NCI-H446 (cell line): ENCODE measurements at places on chromosomes 1 and 21.

- DNase-seq: no peak
Observed at GRCh38 chr1:110873856-110874255, 908 bp downstream of the CD53 start.

- DNase-seq: no peak
Observed at GRCh38 chr1:191752342-191752741, 405.9 kb upstream of the RGS18 start.

- DNase-seq: no peak
Observed at GRCh38 chr1:78836726-78837125, 169.8 kb downstream of the ADGRL4 start.

DNA sequence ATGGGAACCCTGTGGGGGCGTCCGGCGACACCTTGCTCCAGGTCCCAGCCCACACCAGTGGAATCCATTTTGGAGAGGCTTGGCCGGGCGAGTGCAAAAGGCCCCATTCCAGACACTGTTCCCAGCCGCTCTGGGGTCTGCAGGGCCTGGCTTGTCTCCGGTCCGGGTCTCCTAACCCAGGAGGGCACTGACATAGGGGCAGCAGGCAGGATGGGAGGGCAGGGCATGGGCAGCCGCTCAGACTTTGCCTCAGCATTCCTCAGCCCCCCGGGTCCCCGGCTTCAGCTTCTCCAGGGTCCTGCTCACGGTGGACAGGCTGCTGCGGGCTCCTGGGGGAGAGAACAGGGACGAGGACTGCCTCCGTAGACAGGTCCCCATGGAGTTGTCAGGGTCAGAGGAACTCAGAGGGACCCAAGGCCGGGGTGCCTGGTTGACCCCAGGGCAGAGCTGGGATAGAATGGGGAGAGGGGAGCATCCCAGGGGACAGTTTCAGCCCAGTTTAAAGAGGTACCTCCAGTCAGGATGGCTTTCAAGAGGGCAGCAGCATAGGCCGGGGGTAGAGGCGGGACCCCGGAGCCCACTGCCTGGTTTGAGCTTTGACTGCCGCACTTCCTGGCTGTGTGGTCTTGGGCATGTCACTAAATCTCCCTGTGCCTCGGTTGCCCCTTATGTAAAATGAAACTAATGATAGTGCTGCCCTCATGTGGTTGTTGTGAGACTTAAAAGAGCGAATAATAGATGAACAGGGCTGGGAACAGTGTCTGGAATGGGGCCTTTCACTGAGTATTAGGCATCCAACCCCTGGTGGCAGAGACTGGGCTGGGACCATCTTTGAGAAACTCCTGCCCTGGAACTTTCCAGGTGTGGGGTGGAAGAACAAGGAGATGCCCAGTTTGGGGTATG lies 3.7 kb downstream of the KNCN start:
- peak; percentile 9 for DNase-seq

DNA sequence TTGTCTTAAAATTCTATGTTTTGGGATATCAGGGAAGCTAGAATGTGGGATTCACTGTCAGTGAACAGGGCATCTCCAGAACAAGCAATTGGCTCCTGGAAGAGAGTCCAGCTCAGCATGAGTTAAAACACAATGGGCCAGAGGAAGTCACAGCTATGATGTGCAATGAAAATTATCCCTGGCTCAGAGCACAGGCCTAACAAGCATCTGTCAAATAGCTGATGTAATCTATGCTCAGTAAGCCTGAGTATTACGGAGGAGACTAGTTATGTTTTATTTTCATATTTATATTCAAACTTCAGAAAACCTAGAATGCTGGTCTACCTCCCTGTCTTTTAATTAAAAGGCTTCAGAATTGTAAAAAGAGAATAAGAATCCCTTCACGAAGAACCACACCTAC lies 41.6 kb downstream of the PARP1 start:
- no peak for DNase-seq

GRCh38 chr1:45116820-45117219 lies 89.6 kb downstream of the ZSWIM5 start:
- DNase-seq: no peak

GRCh38 chr1:22317231-22317919 lies 134.3 kb upstream of the ZBTB40 start:
- DNase-seq: no peak

GRCh38 chr1:112268408-112268807 lies 127.6 kb upstream of the CTTNBP2NL start:
- no peak for DNase-seq

DNA sequence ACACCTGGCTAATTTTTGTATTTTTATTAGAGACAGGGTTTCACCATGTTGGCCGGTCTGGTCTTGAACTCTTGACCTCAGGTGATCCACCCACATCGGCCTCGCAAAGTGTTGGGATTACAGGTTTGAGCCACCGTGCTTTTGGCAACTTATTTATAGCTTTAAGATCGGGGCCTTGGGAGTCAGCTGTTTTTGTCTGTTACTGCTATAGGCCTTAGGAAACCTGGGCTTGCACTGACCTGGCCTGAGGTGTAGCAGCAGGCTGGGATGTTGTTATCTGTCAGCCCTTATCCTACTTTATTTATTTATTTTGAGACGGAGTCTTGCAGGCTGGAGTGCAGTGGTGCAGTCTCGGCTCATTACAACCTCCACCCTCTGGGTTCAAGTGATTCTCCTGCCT lies 11.4 kb downstream of the SZRD1 start:
- DNase-seq: no peak

DNA sequence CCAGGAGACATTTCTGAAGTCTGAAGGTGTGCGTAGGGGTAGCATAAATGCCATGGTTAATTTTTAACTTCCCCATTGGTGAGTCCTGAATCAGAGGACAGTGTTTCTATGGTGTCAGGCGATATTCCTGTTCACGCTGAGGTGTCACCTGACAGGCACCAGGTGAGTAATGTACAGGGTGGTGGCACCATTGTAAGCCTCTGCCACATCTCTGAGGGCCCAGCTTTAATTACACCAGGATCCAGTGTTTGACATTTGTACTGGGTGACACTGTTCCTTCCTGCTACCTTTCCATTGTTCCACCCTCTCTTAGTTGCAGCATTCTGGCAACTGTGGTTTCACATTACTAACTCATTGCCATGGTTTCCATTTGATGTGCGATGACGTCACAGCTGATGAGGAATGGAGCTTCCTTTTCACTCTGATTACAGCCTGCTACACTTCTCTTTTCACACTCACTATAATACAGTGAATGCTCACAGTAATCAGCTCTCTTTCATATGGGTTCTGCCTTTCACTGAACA lies 40.6 kb upstream of the MARK1 start:
- no peak for DNase-seq

- DNase-seq: peak; percentile 19
Observed at GRCh38 chr1:246450611-246451251, 56.3 kb downstream of the SMYD3 start.

DNA sequence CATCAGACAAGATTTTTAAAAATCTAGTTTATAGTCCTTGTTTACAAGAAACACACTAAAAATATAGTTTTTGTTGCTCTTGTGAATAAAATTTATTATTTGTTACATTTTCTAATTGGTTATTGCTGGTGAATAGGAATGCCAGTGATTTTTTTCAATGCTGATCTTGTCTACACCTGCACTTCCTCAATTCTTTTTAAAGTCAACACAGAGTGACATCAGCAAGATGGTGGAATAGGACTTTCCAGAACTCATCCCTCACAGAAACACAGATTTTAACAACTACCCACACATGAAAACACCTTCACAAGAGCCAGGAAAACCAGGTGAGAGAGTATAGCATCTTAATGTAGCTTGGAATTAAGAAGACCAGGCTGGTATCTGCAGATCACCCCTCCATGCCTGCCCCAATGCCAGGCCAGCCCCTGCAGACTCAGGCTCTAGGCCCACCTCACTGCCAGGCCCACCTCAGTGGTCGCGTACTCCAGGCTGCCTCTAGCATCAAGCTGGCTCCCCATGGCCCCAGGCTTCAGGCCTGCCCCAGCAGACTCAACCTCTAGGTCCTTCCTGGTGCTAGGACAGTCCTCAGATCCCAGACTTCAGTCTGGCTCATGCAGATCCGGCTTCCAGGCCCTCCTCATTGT lies 117.6 kb downstream of the WDR3 start:
- no peak for DNase-seq

DNA sequence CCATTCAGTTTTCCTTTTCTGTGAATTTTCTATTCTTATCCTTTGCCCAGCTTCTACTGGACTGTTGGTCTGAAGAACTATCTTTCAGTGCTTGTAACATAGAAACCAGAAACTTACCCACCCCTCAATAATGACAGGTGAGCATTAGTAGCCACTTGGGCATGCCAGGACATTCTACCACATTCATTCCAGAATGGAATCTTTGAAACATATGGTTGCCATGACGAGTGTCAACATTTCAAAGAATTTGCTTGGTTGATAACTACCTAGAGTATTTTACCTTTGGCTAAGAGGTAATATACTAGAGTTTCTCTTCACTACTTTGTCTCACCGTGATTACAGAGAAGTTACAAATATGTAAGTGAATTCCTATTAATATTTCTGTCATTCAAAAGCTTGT lies at the start of gene MROH9:
Gene MROH9, plus strand, starts transcription at position 304 of the 400 bp plus-strand sequence. CDS start 10,023 bp downstream, outside the sequence.
- no peak for DNase-seq

- DNase-seq: no peak
Observed at GRCh38 chr1:108871050-108871724, 5.6 kb upstream of the GPSM2 start.

DNA sequence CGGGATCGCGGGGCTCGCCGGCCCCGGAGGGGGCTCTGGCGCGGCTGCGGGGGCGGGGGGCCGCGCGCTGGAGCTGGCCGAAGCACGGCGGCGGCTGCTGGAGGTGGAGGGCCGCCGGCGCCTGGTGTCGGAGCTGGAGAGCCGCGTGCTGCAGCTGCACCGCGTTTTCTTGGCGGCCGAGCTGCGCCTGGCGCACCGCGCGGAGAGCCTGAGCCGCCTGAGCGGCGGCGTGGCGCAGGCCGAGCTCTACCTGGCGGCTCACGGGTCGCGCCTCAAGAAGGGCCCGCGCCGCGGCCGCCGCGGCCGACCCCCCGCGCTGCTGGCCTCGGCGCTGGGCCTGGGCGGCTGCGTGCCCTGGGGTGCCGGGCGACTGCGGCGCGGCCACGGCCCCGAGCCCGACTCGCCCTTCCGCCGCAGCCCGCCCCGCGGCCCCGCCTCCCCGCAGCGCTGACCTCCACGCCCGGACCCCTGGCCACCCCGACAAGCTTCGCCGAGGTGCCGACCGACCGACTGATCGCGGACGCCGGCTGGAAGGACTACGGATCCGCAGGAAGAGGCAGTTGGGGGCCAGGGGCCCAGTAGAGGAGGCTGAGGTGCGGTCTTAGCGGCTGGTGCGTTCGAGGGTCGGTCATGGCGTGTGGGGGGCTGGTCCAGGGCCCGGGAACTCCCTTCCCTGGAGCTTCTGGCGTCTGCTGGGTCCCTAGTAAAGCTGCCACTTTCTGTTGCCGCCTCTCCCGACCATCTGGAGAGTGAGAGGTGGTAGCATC lies 711 bp downstream of the TRNP1 start:
- DNase-seq: no peak

DNA sequence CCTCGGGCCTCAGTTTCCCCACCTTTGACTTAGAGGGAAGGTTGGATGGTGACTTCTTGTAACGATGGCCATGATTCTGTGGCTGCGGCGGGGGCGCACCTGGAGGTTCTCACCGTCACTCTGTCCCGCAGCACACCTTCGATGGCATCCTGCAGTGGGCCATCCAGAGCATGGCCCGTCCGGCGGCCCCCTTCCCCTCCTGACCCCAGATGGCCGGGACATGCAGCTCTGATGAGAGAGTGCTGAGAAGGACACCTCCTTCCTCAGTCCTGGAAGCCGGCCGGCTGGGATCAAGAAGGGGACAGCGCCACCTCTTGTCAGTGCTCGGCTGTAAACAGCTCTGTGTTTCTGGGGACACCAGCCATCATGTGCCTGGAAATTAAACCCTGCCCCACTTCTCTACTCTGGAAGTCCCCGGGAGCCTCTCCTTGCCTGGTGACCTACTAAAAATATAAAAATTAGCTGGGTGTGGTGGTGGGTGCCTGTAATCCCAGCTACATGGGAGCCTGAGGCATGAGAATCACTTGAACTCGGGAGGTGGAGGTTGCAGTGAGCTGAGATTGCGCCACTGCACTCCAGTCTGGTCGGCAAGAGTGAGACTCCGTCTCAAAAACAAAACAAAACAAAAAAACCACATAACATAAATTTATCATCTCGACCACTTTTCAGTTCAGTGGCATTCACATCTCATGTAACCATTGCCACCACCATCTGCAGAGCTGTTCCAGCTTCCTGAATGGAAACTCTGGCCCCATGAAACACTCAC lies 2.1 kb upstream of the PFKL start:
- DNase-seq: peak; percentile 36

DNA sequence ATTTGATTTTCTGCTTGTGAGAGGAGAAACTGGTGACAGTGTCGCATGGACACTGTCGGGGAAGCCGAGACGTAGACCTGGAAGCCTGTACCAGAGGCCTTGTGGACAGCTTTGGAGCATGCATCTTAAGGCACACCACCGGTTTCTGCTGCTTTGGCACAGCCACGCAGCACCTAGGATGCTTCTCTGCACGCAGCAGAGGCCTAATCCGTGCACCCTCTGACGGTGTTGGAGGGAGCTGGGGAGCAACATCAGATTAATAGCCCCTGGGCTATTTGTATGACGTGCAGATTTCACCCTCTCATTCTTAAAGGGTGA lies 30.3 kb downstream of the TEX35 start:
- peak; percentile 58 for DNase-seq

- no peak for DNase-seq
Observed at GRCh38 chr1:160746836-160747500, 7.9 kb downstream of the SLAMF7 start.

- DNase-seq: peak; percentile 89
Observed at GRCh38 chr1:110605901-110606656, at the start of gene KCNA2. TSS of gene KCNA2 (minus strand) at chr1:110606358. CDS start at chr1:110604782, 1,576 bp downstream.

DNA sequence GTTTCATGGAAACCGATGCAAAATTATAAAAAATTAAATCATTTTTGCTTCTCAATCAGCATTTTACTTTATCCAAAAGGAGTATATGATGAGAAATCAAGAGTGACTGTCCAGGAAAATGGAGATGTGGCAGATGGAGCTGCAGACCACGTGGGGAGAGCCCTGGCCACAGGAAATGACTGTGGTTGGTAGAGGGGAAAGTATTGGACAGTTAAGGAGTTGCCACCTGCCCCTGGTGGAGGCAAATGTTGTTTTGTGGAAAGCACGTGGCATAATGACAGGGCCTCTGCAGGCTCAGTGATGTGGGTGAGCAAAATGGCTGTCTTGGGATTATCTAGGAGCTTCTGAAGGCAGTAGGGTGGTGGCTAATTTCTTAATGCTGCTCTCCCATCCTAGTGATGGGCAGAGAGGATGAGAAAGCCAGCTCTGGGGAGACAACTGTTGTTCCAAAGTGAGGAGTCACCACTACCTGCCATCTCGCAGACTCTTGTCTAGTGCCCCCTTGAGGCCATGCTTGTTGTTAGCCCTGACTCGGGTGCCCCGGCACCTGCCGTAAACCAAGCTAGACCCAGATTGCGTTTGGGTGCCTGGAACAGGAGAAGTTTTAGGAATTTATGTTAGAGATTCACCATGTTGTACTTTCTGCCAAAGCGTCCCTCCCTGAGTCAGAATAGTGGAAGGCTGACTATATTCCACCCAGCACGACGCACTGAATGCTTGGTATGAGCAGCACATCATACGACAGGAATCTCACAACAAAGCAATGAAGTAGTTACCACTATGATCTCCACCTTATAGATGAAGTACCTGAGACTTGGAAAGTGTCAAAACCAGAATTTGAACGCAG lies 144.0 kb downstream of the ROR1 start:
- DNase-seq: peak; percentile 36

GRCh38 chr1:167165948-167166689 lies 54.6 kb upstream of the POU2F1 start:
- peak; percentile 47 for DNase-seq

GRCh38 chr1:164728719-164729118 lies 169.7 kb downstream of the PBX1 start:
- DNase-seq: no peak

- DNase-seq: no peak
Observed at GRCh38 chr1:224052772-224053171, 61.1 kb upstream of the FBXO28 start.

- DNase-seq: no peak
Observed at GRCh38 chr1:152970495-152970894, at the start of gene SPRR4. TSS of gene SPRR4 (plus strand) at chr1:152970648. CDS start at chr1:152971891, 1,243 bp downstream.
